NT2/D1 (cell line): ENCODE measurements at places on chromosomes 12 and 14.

DNA sequence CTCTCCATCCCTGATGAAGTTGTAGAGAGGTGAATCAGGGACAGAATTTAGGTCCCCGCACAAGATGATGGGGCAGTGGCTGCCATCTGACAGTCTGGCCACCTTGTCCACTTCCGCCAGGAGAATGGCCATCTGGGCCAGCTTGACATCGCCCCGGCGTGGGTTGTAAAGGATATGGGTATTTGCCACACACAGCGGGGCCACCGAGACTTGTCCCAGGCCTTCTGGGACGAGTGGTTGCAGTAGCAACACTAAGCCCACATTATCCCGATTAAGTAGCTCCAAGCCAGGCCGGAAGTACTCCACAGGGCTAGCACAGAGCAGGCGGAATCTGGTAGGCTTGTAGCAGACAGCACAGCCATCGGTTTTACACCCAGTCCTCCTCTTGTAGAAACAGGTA, 6.2 kb downstream of the ANGEL1 start:
- DNase-seq = no peak

DNA sequence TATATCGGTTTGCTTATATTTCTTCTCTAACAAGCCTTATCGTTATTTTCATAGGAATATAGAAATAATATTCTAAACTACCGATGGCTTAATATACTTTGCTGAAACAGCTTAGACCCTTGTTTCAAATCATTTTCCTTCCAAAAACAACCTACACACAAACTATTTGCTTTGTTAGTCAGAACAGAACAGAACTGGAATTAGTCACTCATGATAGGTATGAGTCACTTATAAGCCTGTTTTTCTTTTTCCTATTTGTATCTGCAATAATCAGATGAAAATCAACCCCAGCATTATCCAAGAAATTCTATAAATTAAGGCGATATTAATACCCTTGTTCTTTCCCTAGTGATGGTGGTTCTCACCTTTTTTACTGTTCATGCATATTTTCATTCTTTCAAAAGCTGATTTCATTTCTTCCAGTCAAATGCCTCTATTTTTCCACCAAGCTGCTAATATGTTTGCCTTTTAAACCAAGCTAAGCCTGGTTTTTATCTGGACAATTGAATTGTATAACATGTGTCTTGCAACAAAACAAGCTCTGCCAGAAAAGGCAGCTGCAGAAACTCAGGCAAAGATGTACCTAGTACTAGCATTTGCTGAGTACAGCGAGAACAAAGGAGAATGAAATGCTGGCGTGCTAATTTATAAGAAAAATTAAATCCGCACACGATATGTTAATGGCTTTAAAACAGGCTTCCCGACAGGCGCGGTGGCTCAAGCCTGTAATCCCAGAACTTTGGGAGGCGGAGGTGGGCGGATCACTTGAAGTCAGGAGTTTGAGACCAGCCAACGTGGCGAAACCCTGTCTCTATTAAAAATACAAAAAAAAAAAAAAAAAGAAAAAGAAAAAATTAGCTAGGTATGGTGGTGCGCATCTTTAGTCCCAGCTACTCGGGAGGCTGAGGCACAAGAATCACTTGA, 1418.2 kb downstream of the AACS start:
- DNase-seq = no peak

GRCh38 chr12:92029902-92030586, 115.6 kb downstream of the BTG1 start:
- DNase-seq = no peak

DNA sequence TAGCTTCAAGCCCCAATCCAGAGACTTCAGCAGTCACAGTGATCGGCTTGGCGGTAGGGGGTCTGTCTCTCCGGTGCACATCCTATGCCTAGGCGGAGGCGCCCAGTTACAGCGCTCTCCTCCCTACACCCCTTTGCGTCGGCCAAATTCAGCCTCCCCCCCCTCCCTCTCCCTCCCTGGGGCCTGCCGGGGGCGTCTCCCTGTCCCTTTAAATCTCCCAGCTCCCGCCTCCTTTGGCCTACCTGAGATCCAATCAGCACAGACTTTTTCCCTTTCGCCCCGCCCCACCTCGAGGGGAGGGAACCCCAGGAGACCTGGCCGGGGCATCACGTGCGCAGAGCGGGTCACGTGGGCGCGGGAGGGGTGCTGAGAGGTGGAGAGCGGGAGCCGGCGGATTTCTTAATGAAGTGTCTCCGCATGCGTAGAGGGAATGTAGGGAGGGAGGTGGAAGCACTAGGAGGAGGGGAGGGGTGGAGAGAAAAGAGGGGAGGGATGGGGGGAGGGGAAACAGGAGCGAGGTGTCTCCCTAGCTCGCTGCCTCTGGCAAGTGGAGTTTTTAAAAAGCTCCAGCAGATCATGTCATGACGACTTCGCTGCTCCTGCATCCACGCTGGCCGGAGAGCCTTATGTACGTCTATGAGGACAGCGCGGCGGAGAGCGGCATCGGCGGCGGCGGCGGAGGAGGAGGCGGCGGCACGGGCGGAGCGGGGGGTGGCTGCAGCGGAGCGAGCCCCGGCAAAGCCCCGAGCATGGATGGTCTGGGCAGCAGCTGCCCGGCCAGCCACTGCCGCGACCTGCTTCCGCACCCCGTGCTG, at the start of gene HOXC13:
Gene HOXC13, plus strand, starts transcription at position 506 of the 815 bp plus-strand sequence. Its CDS starts 76 bp downstream, at position 582.
- DNase-seq = peak; percentile 78

DNA sequence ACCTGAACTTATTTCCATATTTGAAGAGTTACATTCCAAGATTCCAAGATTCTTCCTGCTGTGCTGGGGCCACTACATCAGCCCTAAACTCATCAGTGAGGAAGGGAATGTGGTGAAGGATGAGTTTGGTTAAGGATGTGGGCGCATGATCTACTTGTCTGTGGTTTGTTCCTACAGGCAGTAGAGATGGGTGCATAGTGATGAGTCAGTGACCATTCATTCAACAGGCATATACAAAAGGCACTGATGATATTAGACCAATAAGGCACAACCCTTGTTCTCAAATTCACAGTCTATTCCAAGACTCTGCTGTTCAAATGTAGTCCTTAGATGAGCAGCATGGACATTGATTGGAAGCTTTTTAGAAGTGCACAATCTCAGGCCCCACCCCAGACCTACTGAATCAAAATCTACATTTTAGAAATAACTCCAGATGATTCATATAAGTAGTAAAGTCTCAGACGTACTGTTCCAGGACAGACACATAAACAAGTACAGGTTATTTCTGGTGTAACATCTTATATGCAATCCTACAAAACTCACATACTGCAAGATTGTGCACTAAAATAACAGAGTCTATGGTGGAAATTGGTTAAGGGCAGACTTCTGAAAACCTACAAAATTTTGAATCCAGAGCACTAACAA, 47.7 kb upstream of the MAP3K9 start:
- no peak for DNase-seq

- peak; percentile 40 for DNase-seq
These were observed 274.2 kb downstream of the FUT8 start for GRCh38 chr14:65686761-65687160.

DNA sequence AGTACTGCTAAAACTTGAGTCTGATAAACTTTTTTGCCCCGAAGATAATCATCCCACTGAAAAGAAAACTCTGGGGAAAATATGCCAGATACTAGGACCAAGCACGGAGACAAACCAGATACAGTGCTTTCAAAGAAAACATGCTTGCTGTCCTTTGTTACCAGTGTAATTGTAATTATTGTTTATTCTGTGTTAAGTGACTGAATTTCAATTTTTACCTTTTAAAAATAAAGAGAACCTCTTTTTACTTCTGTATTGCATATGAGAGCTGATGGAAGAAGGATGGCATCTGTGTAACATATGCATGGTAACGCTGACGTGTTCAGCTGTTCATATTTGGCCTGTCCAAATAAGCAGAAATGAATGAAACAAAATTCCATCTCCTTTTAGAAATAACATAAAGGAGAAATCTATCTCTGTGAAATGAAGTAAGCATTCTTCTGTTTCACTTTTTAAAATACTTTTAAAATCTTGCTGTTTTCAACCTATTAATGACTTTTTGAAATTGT, 22.5 kb downstream of the SLC35E3 start:
- DNase-seq = no peak

GRCh38 chr14:68424443-68425172, 368.3 kb downstream of the ZFP36L1 start:
- peak; percentile 32 for DNase-seq

DNA sequence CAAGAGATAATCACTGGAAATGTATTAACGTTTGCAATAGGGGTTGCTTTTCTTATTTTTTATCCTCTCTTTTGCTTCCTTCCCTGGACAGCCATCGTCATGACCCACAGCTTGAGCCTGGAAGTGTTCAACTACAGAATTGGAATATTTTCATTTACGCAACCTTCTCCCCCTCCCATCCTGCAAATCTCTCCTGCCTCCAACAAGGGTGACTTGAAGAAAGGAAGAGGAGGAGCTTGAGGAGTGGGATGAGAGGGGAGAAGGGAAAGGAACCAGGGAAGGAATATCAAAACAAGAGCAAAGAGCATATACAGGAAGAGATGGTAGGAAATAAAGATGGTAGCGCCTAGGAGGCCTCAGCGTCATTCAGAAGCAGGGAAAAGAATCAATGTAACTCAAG, 1.6 kb upstream of the MANSC4 start:
- DNase-seq = no peak

GRCh38 chr14:103894034-103894722, 34.1 kb upstream of the TDRD9 start:
- DNase-seq = no peak

- DNase-seq = no peak
These were observed 30.0 kb downstream of the POLE start for GRCh38 chr12:132657004-132657727.

GRCh38 chr14:90828642-90829487, 12.6 kb upstream of the TTC7B start:
- DNase-seq = no peak

DNA sequence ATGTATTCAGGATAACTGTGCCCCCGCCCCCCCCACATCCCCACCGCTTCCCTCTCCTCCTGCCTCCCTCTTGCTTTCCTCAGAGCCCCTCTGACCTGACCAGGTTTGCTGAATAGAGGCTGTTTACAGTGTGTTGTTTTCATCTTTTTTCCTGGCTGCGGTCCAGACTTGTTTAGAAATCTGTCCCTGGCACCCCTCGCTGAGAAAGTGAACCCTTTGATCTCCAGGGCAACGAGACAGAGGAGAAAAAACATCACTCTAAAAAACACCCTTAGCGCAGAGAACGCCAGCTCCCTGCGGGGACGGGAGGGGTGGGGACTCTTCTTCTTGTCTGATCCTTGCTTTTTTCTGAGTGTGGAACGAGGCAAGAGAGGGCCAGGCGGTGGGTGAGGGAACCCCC, 22.5 kb downstream of the SDS start:
- DNase-seq = no peak

DNA sequence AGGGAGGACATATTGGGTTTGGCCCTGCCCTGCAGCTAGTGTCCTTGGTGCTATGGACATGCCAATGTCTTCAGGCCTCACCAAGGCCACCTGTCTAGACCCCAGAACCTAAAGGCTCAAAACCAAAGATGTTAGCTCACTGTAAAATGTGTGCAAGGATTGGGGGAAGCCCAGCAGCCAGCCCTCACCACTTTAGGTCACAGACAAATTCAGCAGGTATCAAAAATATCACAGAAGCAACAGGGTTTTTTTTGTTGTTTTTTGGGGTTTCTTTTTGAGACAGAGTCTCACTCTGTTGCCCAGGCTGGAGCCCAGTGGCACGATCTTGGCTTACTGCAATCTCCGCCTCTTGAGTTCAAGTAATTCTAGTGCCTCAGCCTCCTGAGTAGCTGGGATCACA, 29.0 kb upstream of the NINJ2 start:
- DNase-seq = no peak

DNA sequence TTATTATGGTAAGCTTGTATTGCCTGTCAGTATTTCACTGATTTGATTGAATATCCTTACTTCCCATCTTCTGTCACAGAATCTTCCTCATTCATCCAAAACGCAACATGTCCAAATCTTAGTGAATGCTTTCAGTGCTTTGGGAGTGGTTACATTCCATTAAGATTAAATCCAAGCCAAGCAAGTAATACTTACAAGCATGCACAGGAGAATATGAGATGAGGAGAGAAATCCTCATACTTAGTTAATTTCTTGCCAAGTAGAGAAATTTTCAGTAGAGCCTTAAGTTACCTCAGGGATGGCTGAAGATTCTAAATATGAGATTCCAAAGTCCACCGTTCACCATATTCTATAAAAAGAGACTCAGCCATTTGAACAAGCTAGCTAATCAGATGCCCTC, 316.0 kb downstream of the RAD51B start:
- DNase-seq = no peak

DNA sequence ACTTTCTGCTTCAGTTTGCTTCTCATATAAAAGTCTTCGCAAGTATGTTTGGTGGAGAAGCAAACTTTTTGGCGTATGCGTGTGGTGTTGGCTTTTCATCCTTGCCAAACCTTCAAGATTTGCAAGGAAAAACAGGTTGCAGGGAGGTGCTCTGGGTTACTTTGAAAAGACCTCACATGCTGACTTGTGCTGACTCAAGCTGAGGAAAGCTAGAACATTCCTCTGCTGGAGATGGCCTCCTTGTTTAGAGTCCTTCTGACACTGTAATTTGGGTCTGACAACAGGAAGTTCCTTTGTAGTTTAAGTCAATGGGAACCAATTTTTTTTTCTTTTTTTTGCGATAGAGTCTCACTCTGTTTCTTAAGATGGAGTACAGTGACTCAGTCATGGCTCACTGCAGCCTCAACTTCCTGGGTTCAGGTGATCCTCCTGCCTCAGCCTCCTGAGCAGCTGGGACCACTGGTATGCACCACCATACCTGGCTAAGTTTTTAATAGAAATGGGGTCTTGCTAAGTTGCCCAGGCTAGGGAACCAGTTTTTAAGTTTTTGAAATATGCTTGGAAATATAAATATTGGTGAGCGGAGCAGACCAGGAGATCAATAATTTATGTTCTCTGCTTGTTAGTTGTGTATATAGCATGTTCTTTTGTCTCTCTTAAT, 2.6 kb upstream of the ACACB start:
- no peak for DNase-seq

DNA sequence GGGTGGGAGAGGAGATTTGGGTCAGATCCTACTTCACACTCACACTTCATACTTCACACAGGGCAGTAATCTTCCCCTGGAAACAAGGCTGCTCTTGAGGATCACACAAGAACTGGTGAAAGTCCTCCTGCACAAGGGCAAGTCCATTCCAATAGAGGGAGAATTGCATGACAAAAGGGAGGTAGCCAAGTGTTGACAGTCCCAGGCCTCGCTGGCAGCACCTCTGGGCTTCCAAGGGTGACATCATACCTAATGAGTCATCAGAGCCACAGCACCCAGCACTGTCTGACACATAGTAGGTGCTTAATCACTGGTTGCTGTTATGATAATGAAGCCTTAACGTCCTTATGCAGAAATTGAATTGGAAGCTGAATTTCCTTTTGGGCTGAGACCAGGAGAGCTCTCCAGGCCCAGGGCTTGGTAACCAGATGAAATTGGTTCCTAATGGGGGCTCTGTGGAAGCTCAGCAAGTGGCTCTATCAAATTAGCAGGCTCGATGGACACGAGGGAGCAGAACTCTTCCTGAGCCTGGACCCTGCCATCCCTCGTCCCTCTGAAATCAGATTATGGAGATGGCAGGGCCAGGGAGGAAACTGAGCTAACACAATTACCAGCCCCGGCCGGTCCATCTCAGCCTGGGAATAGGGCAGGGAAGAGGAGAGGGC, 58.8 kb upstream of the ACTN1 start:
- no peak for DNase-seq

GRCh38 chr12:32435921-32436705, 36.8 kb downstream of the FGD4 start:
- no peak for DNase-seq

- DNase-seq = no peak
These were observed 53.8 kb upstream of the SGPP1 start for GRCh38 chr14:63781686-63782085.
